Foreskin melanocyte (primary cell): ENCODE measurements at places on chromosomes 5 and 9.

DNA sequence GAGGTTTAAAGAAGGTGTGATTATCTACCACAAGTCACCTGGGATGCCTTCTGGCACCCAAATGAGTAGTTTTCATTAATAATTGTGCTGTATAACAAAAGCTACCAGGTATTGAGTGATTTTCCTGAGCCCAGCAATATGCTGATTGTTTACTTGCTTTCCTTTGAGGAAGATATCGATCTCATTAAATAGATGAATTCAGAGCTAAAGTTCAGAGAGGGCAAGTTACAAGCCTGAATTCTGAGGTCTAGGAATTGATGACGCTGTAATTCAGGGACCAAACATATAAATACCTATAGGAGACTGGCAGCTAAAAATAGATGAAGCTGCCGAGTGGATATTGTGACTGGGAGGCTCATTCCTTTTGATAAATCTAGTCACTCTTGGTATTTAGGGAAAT is 1.1 kb downstream of the ERCC6L2 start:
- no peak for DNase-seq

DNA sequence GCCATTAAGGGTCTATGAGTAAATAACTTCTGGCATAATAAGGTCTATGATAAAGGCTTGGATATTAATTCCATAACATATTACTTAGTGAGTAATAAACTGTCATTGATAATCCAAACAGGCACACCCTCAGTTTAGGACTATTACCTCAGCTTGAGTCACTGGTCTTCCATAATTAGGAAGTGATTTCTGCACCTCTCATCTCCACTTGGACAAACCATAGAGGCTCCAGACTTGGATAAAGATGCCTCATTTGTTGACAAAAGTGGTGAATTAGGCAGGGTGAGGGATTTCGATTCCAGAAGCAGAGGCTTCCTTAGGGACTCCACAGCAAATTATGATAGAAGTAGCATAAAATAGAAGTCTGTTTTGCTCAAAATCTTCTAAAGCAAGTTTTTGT is 127.5 kb upstream of the MTAP start:
- DNase-seq: no peak

- DNase-seq: no peak
Observed at GRCh38 chr9:90803860-90804593, 2.4 kb downstream of the SYK start.

DNA sequence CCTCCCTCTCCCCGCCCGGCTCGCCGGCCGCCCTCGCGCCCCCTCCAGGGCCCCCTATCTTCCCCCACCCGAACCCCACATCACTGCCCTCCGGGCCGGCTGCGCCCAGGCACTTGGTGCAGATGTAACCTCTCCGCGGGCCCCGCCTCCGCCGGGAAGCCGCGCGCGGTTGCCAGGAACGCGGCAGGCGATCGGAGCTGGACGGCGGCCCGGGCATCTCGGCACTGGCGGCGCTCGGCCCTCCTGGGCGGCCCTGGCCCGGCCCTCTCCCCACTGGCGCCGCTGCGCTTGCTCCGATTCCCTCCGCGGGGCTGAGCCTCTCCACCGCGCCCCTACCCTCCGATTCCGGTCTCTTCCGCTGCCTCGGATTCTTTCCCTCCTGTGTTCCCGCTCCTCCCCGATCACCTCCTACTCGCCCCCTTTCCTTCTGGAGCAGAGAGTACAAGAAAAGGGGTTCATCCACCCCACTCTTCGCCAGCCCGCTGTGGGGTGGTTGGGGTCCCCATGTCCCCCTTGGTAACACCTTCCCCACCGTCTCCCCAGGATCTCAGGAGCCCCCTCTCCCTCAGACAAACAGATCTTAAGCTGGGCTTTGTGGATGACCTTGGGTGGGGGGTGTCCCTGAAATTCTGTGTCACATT is 70.6 kb downstream of the C9orf50 start:
- DNase-seq: no peak

- DNase-seq: no peak
Observed at GRCh38 chr5:76283670-76284069, 119.4 kb upstream of the IQGAP2 start.

DNA sequence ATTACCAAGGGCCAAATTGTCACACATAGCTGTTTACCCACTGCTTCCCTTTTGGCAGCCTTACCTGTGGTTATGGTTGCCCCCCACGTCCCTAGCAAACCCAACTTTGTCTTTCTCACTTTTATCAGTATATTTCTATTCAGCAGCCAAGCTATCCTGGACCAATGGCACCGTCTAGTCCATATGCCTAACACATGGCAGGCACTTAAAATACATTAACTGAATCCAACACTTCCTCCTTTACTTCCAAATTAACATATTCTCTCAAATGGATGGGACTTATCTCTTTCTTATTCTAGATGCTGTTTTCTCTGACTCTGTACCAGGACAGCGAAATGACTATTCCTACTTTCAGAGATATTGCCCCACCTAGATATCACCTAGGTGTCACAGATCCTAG is 50.9 kb upstream of the SLC44A1 start:
- DNase-seq: no peak

GRCh38 chr5:59276917-59277372 is 616.6 kb downstream of the PDE4D start:
- no peak for DNase-seq

GRCh38 chr9:100590481-100590880 is 12.6 kb downstream of the CAVIN4 start:
- no peak for DNase-seq

DNA sequence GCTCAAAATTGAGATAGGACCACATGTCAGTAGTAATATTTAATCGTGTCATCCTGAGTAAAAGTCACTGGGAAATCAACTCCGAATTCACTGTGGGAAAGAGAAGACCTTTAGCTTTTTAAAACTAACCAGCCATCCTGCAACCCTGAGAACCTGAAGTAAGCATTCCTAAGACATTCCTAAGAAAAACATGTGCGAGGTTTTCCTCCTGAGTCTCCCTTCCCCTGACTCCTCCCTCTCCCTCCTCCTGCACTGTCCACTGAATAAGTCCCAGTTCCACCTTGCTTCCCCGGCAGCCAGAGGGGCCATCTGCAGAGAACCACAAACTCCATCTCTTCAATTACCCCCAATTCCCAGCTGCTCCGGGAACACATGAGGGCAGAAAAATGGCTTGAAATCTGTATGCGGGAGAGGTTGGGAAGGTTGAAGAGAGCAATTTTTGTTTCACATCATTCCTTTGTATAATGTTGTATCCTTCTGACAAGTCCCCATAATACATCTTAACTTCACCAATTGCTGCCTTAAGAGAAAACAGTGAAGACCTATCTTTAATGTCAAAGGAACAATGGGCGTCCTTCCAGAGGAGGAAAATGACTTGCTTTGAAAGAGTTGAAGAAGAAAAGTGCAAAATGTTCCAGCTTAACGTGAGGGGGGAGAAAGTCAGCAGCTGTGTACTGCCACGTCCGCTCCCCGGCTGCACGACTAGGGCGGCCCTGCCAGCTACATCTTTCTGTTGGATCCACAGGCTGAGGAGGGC is 186.3 kb downstream of the ZNF462 start:
- no peak for DNase-seq

DNA sequence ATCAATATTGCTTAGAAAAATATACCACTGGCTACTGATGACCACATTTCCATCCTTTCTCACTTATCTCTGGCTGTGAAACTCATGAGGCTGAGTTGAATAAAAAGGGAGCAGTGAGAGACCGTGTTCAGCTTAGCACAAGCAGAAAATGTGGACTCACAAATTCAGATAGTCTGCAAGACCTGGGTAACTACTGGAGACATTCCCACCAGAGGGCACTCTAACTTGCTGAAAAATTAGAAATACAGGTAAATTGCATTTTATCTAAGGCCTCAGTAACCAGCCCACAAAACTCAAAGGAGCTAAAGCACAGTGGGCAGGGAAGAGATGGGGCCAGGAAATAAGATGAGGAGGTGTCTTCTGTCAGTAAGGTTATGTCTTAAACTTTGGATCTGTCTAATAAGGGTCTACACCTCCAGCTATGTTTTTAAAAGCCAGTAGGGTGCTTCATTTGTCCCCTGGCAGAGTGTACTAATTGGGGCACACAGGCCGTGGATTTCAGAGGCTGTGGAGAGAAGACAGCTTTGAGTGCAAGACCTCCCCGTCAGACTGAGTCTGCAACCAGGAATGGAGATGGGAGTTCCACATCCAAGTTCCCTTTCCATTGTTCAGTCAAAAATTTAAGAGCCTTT is 8.7 kb upstream of the NDUFB6 start:
- peak; percentile 41 for DNase-seq

GRCh38 chr5:34604119-34604675 is 51.9 kb upstream of the RAI14 start:
- DNase-seq: no peak

GRCh38 chr5:123610665-123611405 is 98.9 kb downstream of the CSNK1G3 start:
- peak; percentile 57 for DNase-seq

GRCh38 chr5:38758774-38759600 is 86.8 kb upstream of the OSMR start:
- DNase-seq: no peak

DNA sequence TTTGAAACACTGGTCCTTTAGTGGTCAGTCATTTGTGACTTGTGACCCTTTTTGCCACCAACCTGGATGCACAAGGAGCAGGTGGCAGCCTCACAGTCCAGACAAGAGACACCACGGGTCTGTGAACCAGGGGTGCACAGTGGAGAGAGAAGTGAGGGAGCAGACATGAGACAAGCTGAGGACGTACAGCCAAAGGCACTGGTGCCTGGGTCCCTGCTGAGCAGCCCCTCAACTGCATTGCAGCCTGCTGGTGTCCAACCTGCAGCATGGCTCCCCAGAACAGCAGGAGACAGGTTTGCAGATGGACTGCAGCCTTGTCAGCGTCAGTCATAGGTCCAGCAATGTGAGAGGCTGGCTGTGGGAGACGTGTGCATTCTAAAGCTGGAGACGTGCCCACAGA is 124.2 kb upstream of the FSTL4 start:
- no peak for DNase-seq

DNA sequence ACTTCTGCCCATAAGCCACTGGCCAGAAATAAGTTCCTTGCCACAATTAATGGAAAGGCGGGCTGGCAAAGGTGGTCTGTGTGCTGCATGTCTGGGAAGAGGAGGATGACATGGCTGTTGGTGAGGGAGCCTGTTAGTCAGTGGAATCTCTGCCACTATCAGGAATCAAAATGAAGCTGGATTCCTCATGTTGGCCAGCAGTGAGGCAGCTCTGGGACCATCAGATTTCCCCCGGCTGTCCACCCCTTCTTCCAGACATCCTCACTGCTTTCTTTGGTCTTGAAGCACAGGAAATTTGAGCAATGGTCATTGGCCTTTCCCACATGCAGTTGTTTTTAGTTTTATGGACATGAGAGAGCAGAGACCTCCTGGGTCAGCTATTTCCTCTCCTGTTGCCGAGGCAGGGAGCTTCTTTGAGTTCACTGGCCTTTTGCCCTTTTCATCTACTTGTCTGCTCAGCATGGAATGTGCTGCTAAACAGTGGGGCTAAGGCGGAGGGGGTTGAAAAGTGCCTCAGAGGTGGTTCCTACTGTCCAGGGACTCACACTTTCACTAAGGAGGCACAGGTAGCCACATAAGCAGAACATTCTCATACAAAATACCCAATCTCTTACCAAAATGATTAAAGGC is 34.8 kb upstream of the NEURL1B start:
- DNase-seq: no peak
